Activated naive CD8-positive, alpha-beta T cell treated with anti-CD3 and anti-CD28 coated beads, Interleukin-2, amount 10 ng/mL, durations not matched to agents 7 days and 5 days (primary cell): ENCODE measurements at places on chromosomes 4 and X. TPM values are rescaled to one million over a fixed set of nuclear protein-coding genes. Genes with fewer than 3 reads are reported as not detected.

DNA sequence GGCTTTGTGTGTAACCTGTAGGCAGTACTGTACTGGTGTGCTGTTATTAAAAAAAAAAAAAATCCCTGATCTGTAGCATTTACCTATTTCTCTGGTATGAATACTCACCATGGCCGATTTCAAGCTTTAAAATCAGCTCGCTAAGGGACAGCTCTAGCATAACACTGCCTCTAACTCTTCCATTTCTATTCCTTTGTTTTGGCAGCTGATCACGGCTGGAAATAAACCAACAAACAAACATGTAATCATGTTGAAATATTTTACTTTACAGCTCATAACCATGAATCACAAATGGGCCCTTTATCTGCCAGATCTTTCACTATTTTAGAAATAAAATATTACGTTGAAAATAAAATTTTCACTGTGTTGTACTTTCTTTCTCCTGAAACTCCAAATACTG, 60.5 kb upstream of the IL15 start:
- no peak for DNase-seq

- DNase-seq: no peak
Observed at GRCh38 chrX:41759817-41760216, 35.8 kb downstream of the GPR82 start.

DNA sequence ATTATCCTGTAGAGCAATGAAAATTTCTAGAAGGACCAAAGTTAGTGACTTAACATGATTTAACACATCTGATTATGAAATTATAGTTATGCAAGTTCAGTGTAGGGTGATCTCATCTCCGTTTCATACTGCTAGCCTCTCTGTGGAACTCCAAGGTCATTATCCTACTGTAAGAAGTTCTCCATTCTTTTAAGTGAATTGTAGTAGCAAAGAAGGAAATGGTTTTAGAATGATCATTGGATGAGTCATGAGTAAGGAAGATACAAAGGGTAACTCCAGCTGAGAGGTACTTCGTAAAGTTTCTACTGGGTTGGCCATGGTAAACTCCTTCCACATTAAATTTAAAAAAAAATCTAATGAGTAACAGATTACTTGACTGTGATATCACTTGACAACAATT, 215.0 kb upstream of the GIMD1 start:
- DNase-seq: no peak

GRCh38 chr4:96326846-96327245, 487.0 kb downstream of the PDHA2 start:
- no peak for DNase-seq

DNA sequence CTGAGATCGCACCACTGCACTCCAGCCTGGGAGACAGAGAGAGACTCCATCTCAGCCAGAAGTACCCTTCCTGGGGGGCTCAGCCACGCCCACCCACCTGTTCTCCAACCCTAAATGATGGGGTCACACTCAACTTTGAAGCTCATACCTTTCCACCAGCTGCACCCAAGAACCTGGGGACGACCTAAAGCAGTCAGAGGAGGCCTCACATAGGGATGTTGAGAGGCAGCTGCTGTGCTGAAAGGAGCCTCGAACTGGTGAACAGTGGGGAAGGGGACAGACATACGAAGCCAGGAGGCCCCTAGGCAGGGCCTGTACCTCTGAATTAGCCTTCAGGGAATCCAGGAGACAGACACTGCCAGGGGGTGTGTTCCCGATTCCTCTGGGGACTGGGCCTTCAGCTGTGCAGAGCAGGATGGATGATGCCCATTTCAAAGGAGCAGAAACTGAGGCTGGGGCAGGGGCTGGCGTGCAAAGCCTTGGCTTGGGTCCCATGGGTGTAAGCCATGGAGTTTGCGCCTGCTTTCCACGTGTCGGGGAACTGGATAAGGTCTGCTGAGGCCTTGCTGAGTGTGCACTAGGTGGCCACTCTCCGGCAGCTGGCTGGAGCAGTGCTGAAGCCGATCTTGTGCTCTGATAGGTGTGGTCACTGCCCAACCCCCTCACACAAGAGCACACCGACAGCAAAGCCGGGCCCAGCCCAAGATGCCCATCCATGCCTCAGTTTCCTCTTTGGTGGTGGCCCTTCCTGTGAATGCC, 130.8 kb downstream of the CPZ start:
- no peak for DNase-seq

- DNase-seq: peak; percentile 61
Observed at GRCh38 chrX:123961268-123962005, at the start of gene STAG2. STAG2 (plus strand) TSS chrX:123961706; CDS start chrX:124022628, 60,922 bp downstream.

Gene SNX12
- 36.8 TPM for total RNA-seq

Gene SLC10A4
- total RNA-seq: 0.17 TPM

Gene VCX2
- not detected for total RNA-seq
